Regular cardiac myocyte (primary cell): ENCODE measurements at places on chromosomes 11 and 22. TPM values are rescaled to one million over a fixed set of nuclear protein-coding genes. Genes with fewer than 3 reads are reported as not detected.

The SCUBE2 gene
- total RNA-seq: 1.2 and 1.7 TPM in 2 replicates

The SLC5A4 gene
- not detected in 2 replicates for total RNA-seq

The KRTAP5-9 gene
- not detected in 2 replicates for total RNA-seq

The OR8G5 gene
- total RNA-seq: not detected in 2 replicates

The CTNND1 gene
- total RNA-seq: 96.1 and 104 TPM in 2 replicates

The TXNRD2 gene
- total RNA-seq: 13.5 and 17.4 TPM in 2 replicates

The SHANK2 gene
- total RNA-seq: 5.0 and 6.5 TPM in 2 replicates

The KMT5B gene
- 20.3 and 26.1 TPM in 2 replicates for total RNA-seq

The ALG9 gene
- total RNA-seq: 37.5 and 45.1 TPM in 2 replicates

The GLB1L2 gene
- total RNA-seq: 0.19 and 0.28 TPM in 2 replicates

The JAML gene
- not detected in 2 replicates for total RNA-seq

The UPK3A gene
- total RNA-seq: not detected in 2 replicates

The ZNF70 gene
- 3.1 and 4.0 TPM in 2 replicates for total RNA-seq

The ARHGAP8 gene
- 0.28 TPM in 1 of 2 replicates, not detected in the other for total RNA-seq

The ARSA gene
- total RNA-seq: 6.9 and 19.4 TPM in 2 replicates

The CHRM1 gene
- total RNA-seq: not detected in 2 replicates

The FOLR1 gene
- total RNA-seq: 0.28 TPM in 1 of 2 replicates, not detected in the other

The FGF4 gene
- not detected in 2 replicates for total RNA-seq

The SLC37A2 gene
- total RNA-seq: 0.56 and 1.3 TPM in 2 replicates

The SLC1A2 gene
- total RNA-seq: 3.1 and 5.4 TPM in 2 replicates

The EIF3F gene
- total RNA-seq: 160 and 169 TPM in 2 replicates

The TBX10 gene
- total RNA-seq: not detected in 2 replicates

The ASPHD2 gene
- 1.5 and 2.5 TPM in 2 replicates for total RNA-seq

The PANX3 gene
- total RNA-seq: not detected in 2 replicates

The PGA5 gene
- total RNA-seq: not detected in 2 replicates

The APOA5 gene
- total RNA-seq: under 0.01 TPM in 1 of 2 replicates, not detected in the other

The NOX4 gene
- total RNA-seq: 3.6 and 3.9 TPM in 2 replicates

The CCDC73 gene
- total RNA-seq: not detected in 2 replicates

The FAM83F gene
- total RNA-seq: under 0.01 TPM in 2 replicates

The KLHL35 gene
- 4.0 and 6.2 TPM in 2 replicates for total RNA-seq

The VWCE gene
- 0.19 and 4.2 TPM in 2 replicates for total RNA-seq

The KRTAP5-7 gene
- total RNA-seq: not detected in 2 replicates

The OR51I1 gene
- 0.28 TPM in 1 of 2 replicates, not detected in the other for total RNA-seq

The CRY2 gene
- 10.2 and 13.8 TPM in 2 replicates for total RNA-seq

The SCGB1A1 gene
- not detected in 2 replicates for total RNA-seq

The OR4C12 gene
- total RNA-seq: not detected in 2 replicates

The MFRP gene
- under 0.01 TPM in 1 of 2 replicates, not detected in the other for total RNA-seq

The PRSS23 gene
- 342 and 575 TPM in 2 replicates for total RNA-seq

The APOL5 gene
- under 0.01 TPM in 1 of 2 replicates, not detected in the other for total RNA-seq

The OR8D4 gene
- not detected in 2 replicates for total RNA-seq

The RAD9A gene
- 3.3 and 6.2 TPM in 2 replicates for total RNA-seq

The SERGEF gene
- total RNA-seq: 15.3 and 32.1 TPM in 2 replicates

The CST6 gene
- 0.38 and 0.56 TPM in 2 replicates for total RNA-seq

The OR56A4 gene
- total RNA-seq: not detected in 2 replicates

The ASCL2 gene
- not detected in 2 replicates for total RNA-seq

The RIMBP3C gene
- total RNA-seq: 0.38 and 0.56 TPM in 2 replicates

The TTC36 gene
- 0.58 and 1.7 TPM in 2 replicates for total RNA-seq

The SLC5A12 gene
- total RNA-seq: not detected in 2 replicates

The SLC16A8 gene
- total RNA-seq: 0.38 and 0.85 TPM in 2 replicates

The CNTF gene
- total RNA-seq: 1.1 and 1.2 TPM in 2 replicates
